Retina (tissue), 1 donor: ENCODE measurements at places on chromosomes 5 and 9.

GRCh38 chr9:73219985-73220626, 68.4 kb downstream of the ANXA1 start:
- DNase-seq = no peak

DNA sequence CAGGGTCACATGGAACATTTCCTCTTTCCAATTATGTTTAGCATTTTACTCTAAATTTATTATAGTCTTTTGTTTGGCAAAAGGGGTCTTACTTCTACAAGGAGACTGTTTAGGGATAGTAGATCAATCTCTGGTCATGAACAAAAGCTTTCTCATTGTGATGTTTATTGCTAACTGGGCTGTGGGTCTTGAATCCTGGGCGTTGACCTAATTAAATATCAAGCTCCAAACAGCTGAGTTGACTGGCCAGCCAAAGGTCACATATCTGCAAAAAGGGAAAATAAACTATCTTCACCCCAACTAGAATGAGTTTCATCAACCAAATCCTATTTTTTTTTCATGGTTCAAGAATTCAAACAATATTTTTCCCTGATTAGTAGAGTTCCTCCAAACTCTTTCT, 245.4 kb upstream of the TUT7 start:
- no peak for DNase-seq

DNA sequence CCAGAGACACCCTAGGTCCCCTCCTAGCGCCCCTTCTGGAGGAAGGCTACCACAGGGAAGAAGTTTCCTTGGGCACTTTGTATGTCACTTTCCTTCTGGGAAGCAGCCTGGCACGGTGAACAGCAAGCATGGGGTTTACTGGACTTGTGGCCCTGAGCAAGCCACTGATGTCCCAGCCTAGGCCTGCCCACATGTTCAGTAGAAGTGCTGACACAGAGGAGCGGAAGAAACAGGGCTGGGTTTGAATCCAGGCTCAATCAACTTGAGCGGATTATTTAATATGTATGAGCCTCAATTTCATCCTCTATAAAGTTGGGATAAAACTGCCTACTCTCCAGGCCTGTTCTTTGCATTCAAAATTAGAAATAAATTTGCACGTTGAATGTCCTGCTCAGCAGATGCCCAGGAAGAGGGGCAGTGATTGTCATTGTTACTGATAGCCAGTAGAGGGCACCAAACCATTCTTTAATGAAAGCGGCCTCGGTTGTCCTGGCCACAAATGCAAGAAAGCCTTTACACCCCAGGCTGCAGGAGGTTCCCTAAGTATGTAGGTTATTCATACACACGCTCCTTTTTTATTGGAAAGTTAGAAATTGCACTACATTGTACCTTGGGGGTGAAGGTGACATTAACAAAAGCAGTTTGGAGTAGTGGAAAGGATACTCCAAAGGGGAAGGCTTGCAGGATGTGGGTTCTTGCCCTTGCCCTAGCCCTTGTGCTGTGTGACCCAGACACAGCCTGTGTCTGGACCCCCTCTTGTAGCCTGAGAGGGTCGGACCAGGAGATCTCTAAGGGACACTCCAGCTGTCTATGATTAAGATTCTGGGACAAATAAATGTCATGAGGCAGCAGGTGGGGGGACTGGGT, 13.4 kb upstream of the XPA start:
- DNase-seq = peak; percentile 77

- peak; percentile 30 for DNase-seq
These were observed 10.3 kb downstream of the CNOT8 start for GRCh38 chr5:154868702-154869101.

DNA sequence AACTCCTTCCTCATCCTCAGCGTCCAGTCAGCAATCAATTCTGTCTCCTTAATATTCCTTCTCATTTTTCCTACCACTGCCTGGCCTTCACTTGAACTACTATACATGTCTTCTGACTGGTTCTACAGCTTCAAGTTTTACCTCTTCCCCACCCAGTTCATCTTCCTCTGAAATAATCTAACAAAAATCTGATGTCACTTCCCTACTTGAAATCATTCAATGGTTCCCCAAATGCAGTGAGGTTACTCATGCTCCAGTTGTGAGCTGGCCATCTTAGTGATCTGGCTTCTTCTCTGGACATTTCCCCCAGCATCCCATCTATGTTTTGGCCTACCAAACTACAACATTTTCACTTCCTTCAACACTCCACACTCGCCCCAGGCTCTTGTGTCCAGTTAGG, 14.9 kb upstream of the TMEM267 start:
- DNase-seq = no peak

DNA sequence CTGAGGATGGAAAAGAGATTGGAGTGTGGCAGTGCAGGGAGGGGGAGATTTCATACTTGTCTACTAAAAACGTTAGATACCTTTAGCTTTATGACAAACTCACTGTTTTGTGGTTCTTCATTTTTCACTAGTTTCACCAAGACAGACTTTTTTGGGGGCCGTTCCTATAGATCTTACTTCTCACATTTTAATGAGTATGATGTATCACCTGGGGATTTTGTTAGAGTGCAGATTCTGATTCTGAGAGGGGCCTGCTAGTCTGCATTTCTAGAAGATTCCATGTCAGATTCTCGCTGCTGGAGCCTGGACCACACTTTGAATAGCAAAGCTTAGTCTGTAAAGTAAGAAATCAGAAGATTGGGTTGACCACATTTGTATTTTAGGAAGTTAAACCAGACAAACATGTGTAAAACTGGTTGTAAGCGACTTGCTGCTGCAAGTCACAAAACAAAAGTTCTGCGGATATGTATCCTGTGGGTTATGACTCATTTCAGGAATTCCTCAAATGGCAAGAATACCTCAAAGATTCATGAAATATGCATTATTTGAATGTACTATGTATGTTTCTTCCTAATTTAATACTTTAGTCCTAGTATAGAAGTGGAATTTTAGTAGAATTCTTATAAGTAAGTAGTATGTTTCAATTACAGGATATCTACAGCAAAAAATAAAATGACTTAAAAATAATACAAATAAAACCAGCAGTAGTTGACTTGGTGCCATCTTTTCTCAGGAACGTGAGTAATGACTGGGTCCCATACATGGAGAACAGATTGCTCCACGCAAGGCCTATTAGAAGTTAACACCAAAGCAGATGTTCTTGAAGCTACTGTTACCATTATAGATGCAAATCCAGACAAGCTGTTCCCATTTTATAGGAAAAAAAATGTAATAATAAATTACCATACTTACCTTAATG, 27.8 kb downstream of the NFIL3 start:
- no peak for DNase-seq

DNA sequence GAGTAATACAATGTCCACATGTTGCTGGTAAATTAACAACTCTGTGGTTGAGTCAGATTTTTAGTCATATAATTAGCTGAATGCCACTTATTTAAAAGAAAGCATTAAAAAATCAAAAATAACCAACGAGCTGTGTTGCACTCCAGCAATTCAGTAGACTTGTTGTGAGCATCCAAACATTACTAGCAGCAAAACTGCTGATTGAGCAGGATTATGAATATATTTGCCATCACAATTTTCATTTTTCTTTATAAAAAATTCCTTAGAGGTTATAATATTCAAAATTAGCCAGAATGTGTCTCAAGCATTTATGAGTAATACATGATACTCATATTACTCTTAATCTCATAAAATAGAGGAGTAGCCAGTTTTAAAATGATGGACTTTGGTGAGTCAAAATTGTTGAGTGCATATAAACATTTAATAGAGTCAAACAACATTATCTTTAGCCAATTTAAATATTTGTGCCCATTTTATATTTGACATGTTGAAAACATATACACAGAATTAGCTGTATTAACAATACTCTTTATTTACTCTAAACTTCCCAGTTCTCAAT, 44.0 kb downstream of the ST8SIA4 start:
- DNase-seq = no peak
